Muscle of leg (tissue), 16 donors: ENCODE measurements at places on chromosomes 2 and 18. TPM values are rescaled to one million over a fixed set of nuclear protein-coding genes. Genes with fewer than 3 reads are reported as not detected.

Gene ASTL
- polyA plus RNA-seq: not detected

Gene MFF
- 62.6 TPM for polyA plus RNA-seq

Gene SNRNP200
- polyA plus RNA-seq: 97.3 TPM

Gene RHOB
- polyA plus RNA-seq: 121 TPM

Gene PARD3B
- 8.3 TPM for polyA plus RNA-seq

Gene LRP1B
- polyA plus RNA-seq: 1.2 TPM

Gene MAP4K3
- polyA plus RNA-seq: 26.4 TPM

Gene ALKAL2
- 1.9 TPM for polyA plus RNA-seq

Gene DSC3
- 0.57 TPM for polyA plus RNA-seq

Gene ZNF24
- polyA plus RNA-seq: 32.1 TPM

Gene OSR1
- 37.4 TPM for polyA plus RNA-seq

Gene TRIM43
- not detected for polyA plus RNA-seq

Gene TNS1
- 105 TPM for polyA plus RNA-seq

Gene THSD7B
- polyA plus RNA-seq: 1.1 TPM

Gene OTOS
- polyA plus RNA-seq: not detected

Gene HOXD3
- 1.7 TPM for polyA plus RNA-seq

Gene CCL20
- polyA plus RNA-seq: 3.0 TPM

Gene KCNS3
- polyA plus RNA-seq: 6.9 TPM

Gene SUCLG1
- 79.7 TPM for polyA plus RNA-seq

Gene NDUFAF7
- 17.2 TPM for polyA plus RNA-seq

Gene GPR75
- polyA plus RNA-seq: 0.77 TPM

Gene MAPK4
- 4.8 TPM for polyA plus RNA-seq

Gene COL6A3
- 251 TPM for polyA plus RNA-seq

Gene GALNT14
- 1.4 TPM for polyA plus RNA-seq

Gene IL1RN
- polyA plus RNA-seq: 0.63 TPM

Gene BOLL
- 1.1 TPM for polyA plus RNA-seq

Gene NPPC
- 5.1 TPM for polyA plus RNA-seq

Gene DUSP28
- polyA plus RNA-seq: 6.6 TPM

Gene RUFY4
- polyA plus RNA-seq: 0.22 TPM

Gene SANBR
- 9.9 TPM for polyA plus RNA-seq

Gene RNU2-63P
- not detected for polyA plus RNA-seq

Gene CLEC4F
- 0.06 TPM for polyA plus RNA-seq

Gene TM4SF20
- not detected for polyA plus RNA-seq

Gene CNOT9
- 38.6 TPM for polyA plus RNA-seq

Gene NT5C1B
- polyA plus RNA-seq: 0.11 TPM

Gene DSG1
- 15.2 TPM for polyA plus RNA-seq

Gene LBX2
- 0.97 TPM for polyA plus RNA-seq

Gene ABCG8
- polyA plus RNA-seq: 1.3 TPM

Gene ABCB11
- polyA plus RNA-seq: 0.23 TPM

Gene CMPK2
- 3.8 TPM for polyA plus RNA-seq

Gene LOXHD1
- 2.0 TPM for polyA plus RNA-seq

Gene TRIB2
- 65.6 TPM for polyA plus RNA-seq

Gene OXER1
- 6.9 TPM for polyA plus RNA-seq

Gene NT5DC4
- not detected for polyA plus RNA-seq

Gene ANTXR1
- polyA plus RNA-seq: 145 TPM

Gene TMEM200C
- 2.0 TPM for polyA plus RNA-seq
